ENCODE measurements at places on chromosomes 4 and X.

DNA sequence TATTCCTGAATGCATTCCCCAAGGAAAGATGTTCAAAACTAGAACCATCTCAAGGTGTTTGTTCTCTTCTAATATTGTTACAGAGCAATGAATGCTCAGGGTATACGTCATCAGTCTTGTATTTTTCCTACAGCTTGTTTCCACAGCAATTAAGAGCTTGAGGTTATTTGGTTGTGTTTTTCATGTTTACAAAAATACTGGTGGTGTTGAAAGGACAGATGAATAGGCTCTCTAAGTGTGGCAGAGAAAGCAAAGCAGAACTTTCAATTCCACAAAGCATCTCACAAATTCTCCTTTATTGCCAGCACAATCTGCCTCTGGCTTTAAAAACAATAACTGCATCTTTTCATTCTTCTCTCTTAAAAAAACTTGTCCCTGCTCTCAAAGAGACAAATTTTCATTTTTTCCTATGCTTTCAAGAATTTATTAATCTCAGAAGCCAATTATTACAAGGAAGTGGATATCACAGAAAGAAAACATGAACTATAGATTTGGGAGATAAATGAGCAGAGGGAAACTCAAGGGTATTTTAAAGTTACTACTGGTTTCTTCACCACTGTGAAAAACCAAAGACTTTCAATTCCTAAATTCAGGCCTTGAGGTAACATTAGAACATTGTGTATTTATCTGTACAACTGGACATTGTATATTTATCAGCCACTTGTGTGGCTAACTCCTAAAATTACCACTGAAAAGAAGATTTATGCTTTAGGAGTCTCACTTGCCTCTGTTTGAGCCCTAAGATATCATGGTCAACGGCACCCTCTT lies 49.2 kb downstream of the DDX53 start:
- no peak for DNase-seq

DNA sequence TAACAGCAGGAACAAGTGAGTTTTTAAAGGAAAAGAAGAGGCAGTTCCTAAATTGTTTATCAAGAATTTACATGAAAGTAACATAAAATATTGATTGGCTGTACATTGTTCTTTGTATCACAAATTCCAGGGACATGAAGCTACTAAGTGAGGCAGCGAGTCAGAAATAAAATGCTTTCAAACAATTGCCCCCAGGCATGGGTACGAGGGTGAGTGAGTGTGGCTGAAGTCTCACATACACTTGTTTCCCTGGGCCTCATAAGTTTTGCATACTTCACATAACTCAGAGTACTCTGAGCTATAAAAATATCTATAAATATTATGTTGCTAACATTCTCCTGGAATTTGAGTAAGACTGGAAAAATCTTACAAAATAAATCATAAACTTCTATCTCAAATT lies 511.6 kb upstream of the PRKX start:
- no peak for DNase-seq

GRCh38 chrX:53320543-53321229 lies 39.3 kb upstream of the IQSEC2 start:
- no peak for DNase-seq

DNA sequence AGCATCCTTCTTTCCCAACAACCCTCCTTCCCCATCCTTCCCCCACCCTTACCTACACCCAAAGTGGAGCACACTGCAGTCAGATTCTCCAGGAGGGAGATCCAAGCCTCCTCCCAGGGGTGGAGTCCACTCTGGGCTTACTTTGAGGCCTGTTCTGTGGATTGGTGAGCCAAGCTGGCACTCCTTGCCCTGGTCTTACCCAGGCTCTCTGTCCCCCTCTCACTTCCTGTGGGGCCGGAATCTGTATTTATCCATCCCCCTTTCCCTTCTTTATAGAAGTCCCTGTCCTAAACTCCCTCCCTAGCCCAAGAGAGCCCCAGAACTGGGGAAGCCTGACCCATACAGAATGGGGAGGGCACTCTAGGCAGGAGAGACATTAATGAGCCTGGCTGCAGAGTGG lies 3.2 kb upstream of the TSPYL2 start:
- DNase-seq: no peak

GRCh38 chrX:8139716-8140115 lies 31.4 kb downstream of the VCX2 start:
- no peak for DNase-seq

DNA sequence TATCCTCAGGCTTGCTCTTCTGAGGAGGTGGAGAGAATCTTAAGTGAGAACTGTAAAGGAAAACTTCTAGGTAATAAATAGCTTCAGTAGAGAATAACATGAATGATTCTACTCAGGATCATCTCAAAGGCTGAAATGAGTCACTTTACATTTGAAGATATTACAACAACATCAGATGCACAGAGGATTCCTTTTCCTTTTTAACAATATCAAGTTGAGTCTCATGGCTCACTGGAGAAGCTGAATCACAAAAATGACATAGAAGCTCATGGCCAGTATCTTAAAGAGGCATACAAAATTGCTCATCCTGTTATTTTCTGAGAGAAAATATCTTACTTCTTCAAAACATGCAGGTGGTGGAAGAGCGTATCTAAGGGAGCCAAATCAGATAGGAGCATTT lies 72.5 kb upstream of the EMCN start:
- no peak for DNase-seq

DNA sequence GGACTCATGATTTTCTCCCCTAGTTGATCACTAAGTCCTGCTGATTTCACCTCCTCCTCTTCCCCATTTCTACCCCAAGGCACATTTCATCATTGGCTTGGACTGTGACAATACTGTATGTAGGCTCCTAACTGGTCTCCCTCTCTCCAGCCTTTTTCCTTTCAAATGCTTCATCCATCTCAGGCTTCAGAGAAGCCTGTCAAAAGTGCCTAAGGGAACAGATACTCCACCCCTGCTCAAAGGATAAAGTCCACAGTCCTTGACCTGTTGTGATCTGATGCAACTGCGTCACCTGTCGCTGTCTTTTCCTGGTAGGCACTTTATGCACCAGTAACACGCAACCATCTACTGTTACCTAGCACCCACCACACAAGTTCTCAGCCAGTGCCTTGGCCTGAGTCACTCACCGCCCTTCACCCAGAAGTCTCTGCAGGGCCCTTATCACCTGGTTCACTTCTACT lies 12.8 kb downstream of the SCARB2 start:
- no peak for DNase-seq

DNA sequence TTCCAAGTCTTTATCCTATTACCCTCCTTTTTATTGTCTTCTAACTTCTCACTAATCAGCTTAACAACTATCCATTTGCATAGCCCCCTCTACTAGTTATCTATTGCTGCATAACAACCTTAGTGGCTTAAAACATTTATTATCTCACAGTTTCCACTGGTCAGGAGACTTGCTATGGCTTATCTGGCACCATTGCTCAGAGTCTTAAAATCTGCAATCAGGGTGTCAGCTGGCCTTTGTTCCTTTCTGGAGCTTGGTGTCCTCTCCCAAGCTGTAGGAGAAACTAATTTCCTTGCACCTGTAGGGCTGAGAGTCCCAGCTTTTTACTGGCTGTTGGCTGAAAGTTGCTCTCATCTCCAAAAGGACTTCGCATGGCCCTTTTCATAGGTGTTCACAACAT lies 137.0 kb upstream of the SMIM31 start:
- DNase-seq: no peak

- DNase-seq: no peak
Measured at GRCh38 chr4:174107746-174108354, 175.6 kb downstream of the FBXO8 start.

DNA sequence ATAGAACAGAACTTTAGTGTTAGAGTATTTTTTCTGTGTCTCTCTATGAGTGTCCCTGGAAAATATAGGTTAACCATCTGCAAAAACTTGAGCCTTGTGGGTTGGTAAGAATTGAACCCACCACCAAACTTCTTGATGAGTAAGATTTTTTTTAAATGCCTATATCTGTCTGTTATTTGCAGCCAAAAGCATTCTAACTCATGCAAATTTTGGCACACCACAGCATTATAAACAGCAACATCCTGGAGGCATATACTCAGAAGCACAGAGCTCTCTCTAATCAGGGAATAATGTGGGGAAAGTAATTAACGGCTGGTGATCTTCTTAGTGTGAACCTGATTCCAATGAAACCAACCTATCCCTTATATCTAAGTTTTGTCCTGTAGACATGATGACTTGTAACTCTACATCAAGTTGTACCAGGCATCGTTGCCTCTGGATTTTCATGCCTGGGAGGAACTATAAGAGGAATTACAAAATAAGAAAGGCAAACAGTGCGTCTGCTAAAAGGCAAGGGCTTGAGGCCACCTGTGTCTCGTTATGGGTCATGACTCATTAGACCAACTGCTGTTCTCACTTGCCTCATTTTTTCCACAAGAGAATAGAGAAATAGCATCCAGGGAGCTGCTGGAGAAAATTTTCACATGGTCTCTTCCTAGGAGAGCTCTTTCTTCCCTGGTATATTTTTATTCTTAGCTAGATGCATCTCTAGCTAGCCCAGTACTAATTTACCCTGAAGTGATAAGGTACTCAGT lies 202.4 kb downstream of the CHIC2 start:
- no peak for DNase-seq

- no peak for DNase-seq
Measured at GRCh38 chrX:19613645-19614323, 98.5 kb upstream of the MAP3K15 start.

- no peak for DNase-seq
Measured at GRCh38 chrX:37692918-37693317, 7.3 kb downstream of the XK start.

DNA sequence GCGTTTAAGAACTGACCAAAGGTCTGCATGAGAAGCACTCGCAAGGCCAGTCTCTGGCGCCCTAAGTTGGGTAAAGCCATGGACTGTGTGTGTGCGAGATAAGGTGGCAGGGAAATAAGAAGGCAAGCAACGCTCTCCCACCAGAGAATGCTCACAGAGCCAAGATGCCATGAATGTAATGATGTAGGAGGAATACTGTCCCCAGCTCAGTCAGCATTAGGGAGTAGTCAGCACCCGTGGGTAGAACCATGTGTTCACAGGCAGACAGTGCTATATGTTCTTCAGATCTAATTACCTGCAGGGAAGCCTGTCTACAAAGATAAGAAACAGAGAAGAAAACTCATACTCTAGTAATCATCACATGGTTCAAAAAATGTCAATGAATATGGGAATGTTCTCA lies 68.8 kb downstream of the SEC24D start:
- DNase-seq: no peak

DNA sequence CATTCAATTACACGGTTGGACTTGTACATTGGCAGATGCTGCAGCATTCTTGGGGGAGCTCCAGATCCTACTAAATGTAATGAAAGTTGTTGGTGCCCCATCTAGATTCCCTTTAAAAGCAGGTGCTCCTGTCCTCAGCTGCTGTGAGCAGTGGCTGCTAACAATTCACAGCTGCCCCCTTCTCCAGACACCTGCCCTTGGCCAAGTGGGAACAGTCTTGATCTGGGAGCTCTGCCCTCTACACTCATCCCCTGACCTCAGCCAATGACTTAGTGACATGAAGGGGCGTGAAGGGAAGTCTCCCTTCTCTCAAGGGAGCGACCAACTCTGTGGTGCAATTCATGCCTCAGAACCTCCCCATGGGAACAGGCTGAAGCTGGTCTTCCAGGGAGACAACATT lies 125.7 kb downstream of the EIF4E start:
- DNase-seq: no peak

- no peak for DNase-seq
Measured at GRCh38 chrX:68508799-68509198, 9.9 kb downstream of the YIPF6 start.

- DNase-seq: no peak
Measured at GRCh38 chr4:164892018-164892417, 15.0 kb downstream of the APELA start.

DNA sequence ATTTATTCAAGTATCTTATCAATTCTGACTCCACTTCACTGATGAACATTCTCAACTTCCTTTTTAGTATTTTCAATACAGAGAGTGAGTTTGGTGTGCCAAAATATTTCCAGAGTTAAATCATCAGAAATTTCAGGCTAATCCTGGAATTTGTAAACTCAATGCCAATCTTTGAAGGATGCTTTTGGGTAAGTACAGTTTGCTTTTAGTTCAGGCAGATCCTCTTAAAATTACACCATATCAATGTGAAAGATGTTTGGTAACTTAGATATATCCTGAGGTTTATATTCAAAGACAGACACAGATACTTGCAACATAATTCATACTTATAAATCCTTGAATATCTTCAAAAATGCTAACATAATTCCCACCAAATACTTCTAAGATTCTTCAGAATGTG lies 76.0 kb upstream of the FAM47B start:
- DNase-seq: no peak

DNA sequence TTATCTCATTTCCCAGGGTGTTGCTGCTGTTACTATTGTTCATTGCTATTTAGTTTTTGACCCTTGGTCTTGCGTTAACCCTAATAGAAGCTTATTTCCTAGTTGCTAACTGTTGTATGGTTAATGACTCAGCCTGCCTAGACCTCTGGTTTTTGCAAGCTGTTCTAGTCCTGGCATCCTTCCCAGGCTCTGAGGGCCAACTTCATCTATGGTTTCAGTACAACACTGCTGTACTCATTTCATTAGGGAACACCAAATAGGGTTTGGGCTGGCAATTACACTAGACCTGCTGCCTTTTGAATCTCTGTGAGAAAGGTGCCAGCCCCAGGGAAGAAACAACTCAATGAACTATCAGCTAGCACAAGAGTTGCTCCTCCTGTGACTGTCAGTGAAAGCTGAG lies 59.6 kb downstream of the DCX start:
- no peak for DNase-seq

- DNase-seq: no peak
Measured at GRCh38 chrX:104918122-104918521, 302.4 kb downstream of the TEX13A start.

DNA sequence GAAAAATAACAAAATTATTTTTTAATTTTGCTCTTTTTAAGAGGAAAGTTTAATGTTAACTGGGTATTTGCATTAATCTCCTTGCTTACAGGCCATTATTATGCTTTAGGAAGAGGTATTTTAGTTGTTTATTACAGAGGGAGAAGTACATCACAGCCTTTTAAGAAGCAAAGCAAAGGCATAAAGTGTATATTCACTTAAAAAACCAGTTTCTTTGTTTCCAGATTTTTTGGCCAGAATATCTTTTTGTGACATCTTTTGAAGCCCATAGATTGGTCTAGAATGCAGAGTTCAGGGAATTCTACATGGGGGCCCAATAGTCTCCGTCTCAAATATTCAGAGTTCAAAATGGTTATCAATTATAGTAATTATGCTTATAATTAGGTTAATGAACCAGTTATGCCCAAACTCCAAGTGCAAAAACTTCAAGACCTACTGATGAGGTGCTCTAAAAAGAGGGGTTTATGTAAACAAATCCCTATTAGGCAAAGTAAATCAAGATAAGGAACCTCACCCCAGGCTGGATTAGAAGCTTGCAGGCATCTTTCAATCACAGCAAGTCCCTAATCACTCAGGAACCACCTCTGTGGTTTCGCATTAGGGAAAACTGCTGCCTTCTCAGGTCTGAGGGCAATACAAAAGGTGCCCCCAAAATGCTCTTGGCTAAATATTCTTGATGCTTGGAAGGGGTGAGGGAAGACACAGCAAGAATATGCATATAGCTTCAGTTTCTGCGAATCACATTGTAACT lies 1.4 kb downstream of the CXXC4 start:
- DNase-seq: no peak

GRCh38 chr4:52566136-52567031 lies 92.7 kb downstream of the USP46 start:
- DNase-seq: no peak

- no peak for DNase-seq
Measured at GRCh38 chr4:164538097-164538496, 215.8 kb upstream of the SMIM31 start.

GRCh38 chr4:186743261-186743660 lies 19.6 kb upstream of the FAT1 start:
- no peak for DNase-seq

- no peak for DNase-seq
Measured at GRCh38 chrX:18643243-18643642, 28.7 kb downstream of the RS1 start.
